Stimulated activated CD4-positive, alpha-beta T cell treated with anti-CD3 and anti-CD28 coated beads, Interleukin-1b, Interleukin-23, amount 100 ng/mL, for 24 hours (primary cell): ENCODE measurements at places on chromosomes 2 and 18.
A peak's percentile ranks its signal among the peaks of the same experiment; 100 is the strongest.

DNA sequence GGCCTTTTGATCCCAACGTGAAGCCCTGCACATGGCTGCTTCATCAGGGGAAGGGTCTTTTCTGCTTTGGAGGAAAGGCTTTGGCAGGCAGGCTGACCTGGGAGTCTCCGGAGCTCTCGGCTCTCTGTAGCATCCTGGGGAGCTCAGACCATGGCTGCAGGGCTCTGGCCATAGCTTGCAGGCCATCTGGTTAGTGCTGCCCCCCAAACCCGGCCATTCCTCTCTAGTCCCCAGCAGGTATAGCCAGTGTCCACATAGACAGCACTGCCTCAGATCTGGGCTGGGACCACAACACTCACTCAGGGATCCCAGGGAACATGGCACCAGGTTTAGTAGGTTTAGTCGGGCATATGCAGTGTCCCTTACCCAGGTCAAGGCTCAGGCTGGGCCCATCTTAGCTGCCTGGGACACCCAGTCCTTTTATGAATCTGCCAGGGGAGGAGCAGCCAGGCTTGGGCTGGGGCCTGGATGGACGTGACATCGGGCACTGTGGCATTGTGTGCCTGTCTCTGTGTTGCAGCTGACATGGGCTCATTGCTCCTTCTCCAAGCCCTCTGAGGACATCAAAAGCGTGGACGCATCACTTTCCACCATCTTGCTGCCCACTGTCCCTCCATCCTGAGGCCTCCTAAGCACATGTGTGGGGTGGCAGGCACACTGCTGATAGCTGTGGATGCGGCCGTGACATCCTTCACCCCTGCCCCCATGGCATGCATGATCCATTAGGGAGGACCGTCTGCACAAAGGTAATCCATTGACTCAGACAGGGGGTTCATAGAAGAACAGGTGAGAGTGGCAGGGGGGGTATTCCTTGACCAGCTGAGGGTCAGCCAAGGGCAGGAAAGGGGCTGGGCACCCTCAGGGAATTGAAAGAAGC is 19.2 kb upstream of the GPR35 start:
- DNase-seq = no peak

- DNase-seq = no peak
Measured at GRCh38 chr2:178395941-178396570, 54.9 kb downstream of the PRKRA start.

GRCh38 chr2:233758849-233759248 is 1.2 kb upstream of the UGT1A1 start:
- no peak for DNase-seq

DNA sequence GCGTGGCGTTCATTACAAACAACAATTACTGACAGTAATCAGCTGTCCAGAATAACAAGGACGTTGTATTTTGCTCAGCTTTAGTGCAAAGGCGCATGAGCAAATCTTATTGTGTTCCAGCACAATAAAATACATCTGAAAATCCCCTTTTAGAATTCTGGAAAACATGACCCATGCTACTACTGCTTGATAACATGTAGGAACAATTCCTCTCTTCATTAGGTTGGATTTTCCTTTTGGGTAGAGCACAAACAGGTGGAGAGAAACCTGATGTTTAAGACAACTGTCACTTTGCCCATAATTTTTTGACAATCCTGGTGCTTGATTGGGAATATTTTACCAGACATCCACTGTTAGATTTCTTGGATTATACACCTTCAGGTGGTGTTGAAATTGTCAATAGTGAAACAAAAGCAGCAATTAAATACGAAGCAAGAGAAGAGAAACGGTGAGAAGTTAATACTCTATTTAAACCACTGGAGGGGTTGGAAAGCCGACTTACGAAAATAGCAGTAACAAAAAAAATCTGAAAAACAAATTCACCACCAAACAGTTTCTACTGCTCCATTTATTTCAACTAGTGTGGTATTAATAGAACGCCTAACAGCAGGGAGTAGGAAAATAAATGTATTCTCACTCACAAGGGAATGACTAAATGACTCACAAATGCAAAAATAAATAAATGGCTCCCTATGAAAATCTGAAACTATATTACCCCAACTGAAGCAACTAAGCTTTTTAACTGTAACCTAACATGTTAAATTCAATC is 102.7 kb downstream of the CPO start:
- no peak for DNase-seq

DNA sequence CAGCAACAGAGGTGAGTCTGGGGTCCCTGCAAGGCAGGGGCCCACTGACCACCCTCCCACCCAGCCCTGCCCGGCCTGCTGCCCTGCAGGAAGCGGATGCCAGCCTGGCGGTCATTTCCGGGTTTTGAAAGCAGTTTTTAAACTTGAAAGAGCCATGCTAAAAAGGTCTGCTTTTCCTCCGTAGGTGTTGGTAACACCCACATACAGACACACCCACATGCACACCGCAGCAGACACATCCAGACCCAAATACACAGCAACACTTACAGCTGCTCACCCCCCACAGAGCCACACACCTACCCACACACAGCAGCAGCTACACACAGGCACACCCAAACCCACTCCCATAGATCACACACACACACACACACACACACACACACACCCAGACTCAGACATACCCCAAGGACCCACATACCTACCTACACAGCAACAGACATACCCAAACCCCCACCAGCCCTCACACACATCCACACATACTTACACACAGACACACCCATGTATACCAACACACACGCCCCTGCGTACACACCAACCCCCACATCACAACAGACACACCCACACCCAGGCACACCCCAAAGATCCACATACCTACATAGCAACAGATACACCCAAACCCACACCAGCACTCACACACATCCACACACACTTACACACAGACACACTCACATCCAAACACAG is 7.6 kb downstream of the ZFP36L2 start:
- DNase-seq = no peak

DNA sequence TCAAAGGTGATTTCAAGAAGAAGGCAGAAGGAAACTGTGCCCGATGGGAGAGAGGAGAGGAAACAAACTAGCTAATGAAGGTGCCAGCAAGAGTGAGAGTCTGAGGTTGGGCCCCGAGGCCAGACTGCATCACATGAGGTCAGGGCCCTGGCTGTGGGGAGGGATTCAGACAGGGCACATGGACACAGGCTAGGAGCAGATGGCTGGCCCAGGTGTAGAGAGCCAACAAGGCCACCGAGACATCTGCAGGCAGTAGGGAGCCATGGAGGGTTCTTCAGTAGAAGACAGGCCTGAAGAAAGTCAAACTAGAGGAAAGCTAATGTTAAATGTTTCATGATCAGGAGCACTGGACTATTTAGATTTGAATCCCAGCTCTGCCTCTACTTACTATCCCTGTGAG is 755.0 kb upstream of the RAB6C start:
- DNase-seq = no peak

DNA sequence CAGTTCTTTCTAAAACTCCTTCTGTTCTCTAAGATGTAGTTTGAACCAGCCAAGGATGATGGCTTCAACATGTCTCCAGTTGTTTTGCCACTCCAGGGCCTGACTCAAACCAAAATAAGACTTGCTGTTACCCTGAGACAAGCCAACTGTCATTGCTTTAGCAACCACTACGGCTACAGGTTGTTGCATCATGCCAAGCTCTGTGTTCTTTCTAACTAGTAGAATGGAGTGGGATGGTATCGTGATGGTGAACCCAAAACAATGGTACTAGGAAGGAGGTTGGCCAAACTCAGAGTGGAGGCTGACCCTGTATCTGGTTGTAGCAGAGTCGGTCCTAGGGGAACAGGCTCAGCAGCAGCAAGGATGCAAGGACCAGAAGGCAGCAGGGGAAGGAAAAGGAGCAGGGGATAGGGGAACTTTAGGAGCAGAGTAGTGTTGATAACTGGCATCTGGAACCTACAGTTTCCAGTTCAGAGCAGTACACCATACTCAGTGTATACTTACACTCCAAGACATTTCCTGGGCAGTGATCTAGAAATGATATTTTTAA is 51.6 kb downstream of the PDK1 start:
- no peak for DNase-seq

- DNase-seq = no peak
Measured at GRCh38 chr18:30889519-30890301, 152.8 kb downstream of the DSC3 start.

DNA sequence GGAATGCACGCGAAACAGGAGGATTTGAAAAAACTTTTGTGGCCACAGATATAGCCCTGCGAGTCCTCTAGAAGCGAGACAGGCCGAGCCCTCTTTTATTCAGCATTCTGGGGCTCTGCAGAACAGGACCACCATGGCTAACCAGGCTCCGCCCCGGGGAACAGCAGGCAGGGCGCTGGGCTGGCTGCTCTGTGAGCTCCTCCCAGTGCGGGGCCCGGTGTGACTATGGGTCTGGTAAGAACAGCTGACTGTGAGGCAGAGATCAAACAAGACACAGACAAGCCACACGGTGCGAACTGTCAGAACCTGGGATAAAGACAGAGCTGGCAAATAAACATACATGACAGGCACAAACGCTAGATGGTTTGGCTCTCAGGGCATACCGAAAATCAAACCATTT is 15.5 kb downstream of the PXDN start:
- no peak for DNase-seq

- peak; percentile 28 for DNase-seq
Measured at GRCh38 chr2:181977661-181978350, 7.8 kb upstream of the PPP1R1C start.

- no peak for DNase-seq
Measured at GRCh38 chr2:35963824-35964223, 391.8 kb upstream of the CRIM1 start.

- DNase-seq = no peak
Measured at GRCh38 chr2:204655101-204655500, 109.8 kb downstream of the PARD3B start.

- no peak for DNase-seq
Measured at GRCh38 chr18:72013427-72013850, 530.7 kb downstream of the CBLN2 start.

GRCh38 chr18:79911344-79912270 is 39.8 kb downstream of the SLC66A2 start:
- DNase-seq = no peak

GRCh38 chr2:33139949-33140348 is 193.2 kb downstream of the LTBP1 start:
- no peak for DNase-seq

DNA sequence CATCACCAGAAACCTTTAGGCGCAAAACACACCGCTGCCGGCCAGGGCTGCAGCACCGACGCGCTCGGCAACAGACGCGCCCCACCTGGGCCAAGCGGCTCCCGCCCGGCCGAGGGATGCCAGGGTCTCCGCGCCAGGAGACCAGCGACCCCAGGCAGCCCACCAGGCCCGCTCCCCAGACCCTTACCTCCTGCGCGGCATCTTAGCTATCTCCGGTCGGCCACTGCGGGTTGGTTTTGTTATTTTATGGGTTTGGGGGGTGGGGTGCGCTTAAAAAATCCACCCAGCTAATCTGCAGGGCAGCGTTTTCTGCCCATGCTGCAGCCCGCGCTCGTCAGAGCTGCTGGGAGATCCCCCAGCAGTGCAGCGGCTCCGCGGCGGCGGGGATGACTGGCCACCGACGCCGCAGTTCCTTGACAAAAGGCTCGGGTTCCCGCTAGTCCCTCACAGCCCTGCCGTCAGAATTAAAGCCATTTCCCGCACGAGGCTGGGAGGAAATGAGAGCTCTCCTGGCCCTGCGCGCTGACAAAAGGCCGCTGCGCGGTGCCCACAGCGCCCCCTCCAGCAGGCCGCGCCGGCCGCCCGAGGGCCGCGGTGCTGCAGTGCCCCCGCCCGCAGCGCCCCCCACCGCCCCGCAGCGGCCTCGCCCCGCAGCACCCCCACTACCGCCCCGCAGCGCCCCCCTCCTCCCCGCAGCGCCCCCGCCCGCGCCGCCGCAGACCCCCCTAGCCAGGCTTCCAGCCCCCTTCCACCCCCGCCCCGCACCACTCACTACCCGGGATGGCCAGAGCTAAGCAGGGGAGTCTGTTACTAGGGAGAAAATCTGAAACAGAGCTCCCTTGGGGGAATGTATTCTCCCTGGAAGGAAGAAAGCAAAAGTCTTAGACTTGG is at the start of gene ADD2:
TSS of gene ADD2 (minus strand) at position 502 of the 891 bp plus-strand sequence. CDS start 61,792 bp downstream, outside the sequence.
- no peak for DNase-seq

DNA sequence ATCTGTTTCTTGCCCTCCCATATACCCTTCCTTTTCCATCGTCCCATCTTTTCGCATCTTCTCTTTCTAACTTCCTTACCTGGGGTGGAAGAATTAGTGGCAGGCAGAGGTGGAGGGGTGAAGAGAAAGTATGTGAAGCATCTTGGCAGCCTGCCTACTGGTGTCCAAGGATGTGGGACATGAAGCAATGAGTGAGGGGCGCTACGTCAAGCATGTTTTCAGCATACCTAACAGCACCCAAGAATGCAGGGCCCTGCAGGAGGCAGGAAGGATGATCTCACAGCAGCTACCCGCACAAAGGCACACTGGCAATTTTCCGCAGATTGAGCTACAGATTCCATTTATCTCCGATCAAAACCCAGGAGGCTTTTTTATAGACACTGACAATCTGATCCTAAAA is 42.2 kb downstream of the METTL4 start:
- no peak for DNase-seq

DNA sequence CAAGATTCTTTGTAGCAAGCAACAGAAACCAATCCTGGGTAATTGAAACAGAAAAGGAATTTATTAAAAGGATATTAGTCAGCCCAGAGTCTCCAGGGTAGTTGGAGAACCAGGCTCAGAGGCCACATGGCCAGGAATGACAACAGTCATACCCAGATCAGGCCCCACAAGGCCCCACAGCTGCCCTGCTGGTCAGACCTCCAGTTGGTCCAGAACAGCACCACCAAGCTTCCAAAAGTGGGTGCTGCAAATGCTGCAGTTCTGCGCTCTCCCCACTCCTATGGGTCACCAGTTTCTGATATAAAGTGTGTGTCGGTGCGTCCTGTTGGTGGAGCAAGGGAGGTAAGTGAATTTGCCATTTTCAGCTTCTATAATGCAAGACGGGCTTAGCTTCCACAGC is 29.9 kb downstream of the KLHL29 start:
- DNase-seq = no peak

- no peak for DNase-seq
Measured at GRCh38 chr2:29632018-29632417, 289.4 kb downstream of the ALK start.

- no peak for DNase-seq
Measured at GRCh38 chr2:55926246-55926645, 2.7 kb upstream of the EFEMP1 start.

GRCh38 chr2:55162284-55163006 is 69.6 kb downstream of the CLHC1 start:
- no peak for DNase-seq

DNA sequence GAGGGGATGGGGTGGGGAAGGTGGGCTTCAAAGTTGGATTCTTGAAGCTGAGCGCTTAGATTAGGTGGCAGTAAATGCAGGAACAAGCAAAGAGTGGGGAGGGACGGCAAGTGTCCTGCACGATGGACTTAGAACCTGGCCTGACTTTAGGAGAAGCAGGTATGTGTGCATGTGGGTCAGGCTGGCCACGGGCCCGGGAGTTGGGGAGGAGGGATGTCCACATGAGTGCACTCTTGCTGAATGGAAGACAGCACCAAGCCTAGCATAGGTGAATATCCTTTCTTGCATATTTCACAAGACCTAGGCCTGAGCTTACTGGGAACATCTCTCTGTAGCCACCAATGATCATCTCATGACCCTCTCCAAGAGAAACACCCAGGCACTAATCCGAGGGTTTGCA is 96.1 kb downstream of the DDX1 start:
- no peak for DNase-seq

- DNase-seq = no peak
Measured at GRCh38 chr2:217049422-217049821, 189.6 kb upstream of the TNP1 start.

- no peak for DNase-seq
Measured at GRCh38 chr18:65659312-65659711, 91.5 kb upstream of the CDH7 start.
